ENCODE measurements at places on chromosomes 3 and 15. TPM values are rescaled to one million over a fixed set of nuclear protein-coding genes. Genes with fewer than 3 reads are reported as not detected.

Gene MESP2
- not detected for total RNA-seq

Gene RPSA
- 943 TPM for total RNA-seq

Gene PLSCR2
- not detected for total RNA-seq

Gene SETMAR
- total RNA-seq, result 7.8 TPM

Gene SRGAP3
- 10.3 TPM for total RNA-seq

Gene GTPBP8
- total RNA-seq, result 14.8 TPM

Gene RLBP1
- total RNA-seq, result not detected

Gene GOLGA8O
- 1.5 TPM for total RNA-seq

DNA sequence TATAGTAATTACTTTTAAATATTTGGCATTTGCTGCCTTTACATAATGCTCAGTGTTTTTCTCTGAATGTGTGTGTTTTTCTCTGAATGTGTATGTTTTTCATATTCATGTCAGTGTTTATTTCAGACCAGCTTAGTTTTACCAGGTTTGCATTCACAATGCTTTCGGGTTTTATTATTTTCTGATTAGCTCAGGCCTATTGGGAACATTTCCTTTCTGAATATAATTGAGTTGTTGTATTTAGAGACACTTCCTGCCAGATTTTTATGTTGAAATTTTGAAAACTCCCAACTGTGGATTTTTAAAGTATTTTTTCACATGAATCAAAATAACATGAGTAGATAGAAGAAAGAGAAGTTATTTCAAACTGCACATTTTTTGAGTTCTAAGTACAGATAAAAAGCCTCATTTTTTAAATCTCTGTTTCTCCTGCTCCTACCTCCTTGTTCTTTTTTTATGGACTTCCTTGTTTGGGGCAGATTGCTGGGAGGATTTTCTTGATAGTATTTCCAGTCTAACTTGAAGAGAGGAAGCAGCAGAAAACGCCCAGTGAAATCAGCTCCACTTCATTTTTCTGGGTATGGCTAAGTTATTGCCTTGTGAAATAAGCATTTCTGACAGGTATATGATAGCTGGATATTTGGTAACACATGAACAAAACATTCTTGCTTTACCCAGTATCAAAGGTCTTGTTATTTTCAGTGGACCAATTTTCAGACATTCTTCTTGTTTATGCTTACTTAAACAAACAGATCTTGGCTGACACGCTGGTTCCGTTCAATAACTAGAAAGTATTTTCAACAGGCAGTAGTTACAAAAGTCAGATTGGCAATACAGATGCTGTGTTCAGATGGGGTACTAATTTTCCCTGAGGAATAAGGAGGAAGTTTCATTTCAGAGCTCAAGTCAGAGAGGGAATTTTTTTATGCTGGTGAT lies 70.7 kb downstream of the RIOX2 start:
- no peaks in the 10 kb centered on the region for H3K4me1 ChIP-seq
- DNase-seq, result no peak
- H3K27ac ChIP-seq, result peak overlapping the region; percentile 51
- H3K4me3 ChIP-seq, result no peak overlapping the region
- no peaks in the 10 kb centered on the region for H3K36me3 ChIP-seq

GRCh38 chr3:34323517-34323916 lies 525.1 kb downstream of the PDCD6IP start:
- H3K27ac ChIP-seq, result no peak overlapping the region
- H3K36me3 ChIP-seq, result no peaks in the 10 kb centered on the region
- H3K27me3 ChIP-seq, result no peaks in the 10 kb centered on the region

- H3K36me3 ChIP-seq, result peaks cover 58% of the 10 kb centered on the region
- no peak overlapping the region for H3K4me3 ChIP-seq
- H3K4me1 ChIP-seq, result peaks cover 10% of the 10 kb centered on the region
- DNase-seq, result no peak
- H3K27me3 ChIP-seq, result no peaks in the 10 kb centered on the region
Measured at GRCh38 chr3:32143849-32144757, 37.7 kb downstream of the GPD1L start.

DNA sequence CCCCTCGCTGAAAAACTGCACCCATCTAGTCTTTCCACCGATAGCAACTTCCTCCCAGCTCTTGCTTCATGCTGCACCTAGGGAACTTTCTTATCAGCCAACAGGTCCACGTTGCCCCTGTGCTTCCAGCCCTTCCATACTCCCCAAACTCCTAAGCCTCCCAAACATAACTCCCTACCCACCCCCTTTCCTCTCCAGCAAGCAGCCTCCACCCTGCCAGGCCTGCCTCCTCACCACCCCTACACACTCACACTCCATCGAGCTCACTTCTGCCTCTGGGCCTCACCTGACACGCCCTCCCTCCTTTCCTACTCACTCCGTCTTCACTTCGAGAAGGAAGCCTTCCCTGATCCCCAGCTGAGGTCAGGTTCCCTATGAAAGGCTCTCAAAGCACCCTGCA lies 8.1 kb downstream of the INSYN1 start:
- no peak overlapping the region for H3K4me3 ChIP-seq
- H3K27ac ChIP-seq, result no peak overlapping the region
- H3K36me3 ChIP-seq, result no peaks in the 10 kb centered on the region

- no peak overlapping the region for H3K27ac ChIP-seq
- H3K4me3 ChIP-seq, result no peak overlapping the region
- no peaks in the 10 kb centered on the region for H3K36me3 ChIP-seq
- DNase-seq, result no peak
Measured at GRCh38 chr3:40170395-40170794, 139.1 kb upstream of the EIF1B start.

GRCh38 chr3:152611905-152612304 lies 223.0 kb upstream of the P2RY1 start:
- no peak for DNase-seq
- H3K27ac ChIP-seq, result no peak overlapping the region
- no peaks in the 10 kb centered on the region for H3K4me1 ChIP-seq

GRCh38 chr3:179416681-179417080 lies 34.6 kb downstream of the GNB4 start:
- no peak overlapping the region for H3K27ac ChIP-seq
- H3K36me3 ChIP-seq, result peaks cover 29% of the 10 kb centered on the region
- no peaks in the 10 kb centered on the region for H3K27me3 ChIP-seq
- H3K4me1 ChIP-seq, result no peaks in the 10 kb centered on the region

GRCh38 chr3:53740956-53741355 lies 105.3 kb downstream of the CHDH start:
- H3K4me1 ChIP-seq, result no peaks in the 10 kb centered on the region
- no peaks in the 10 kb centered on the region for H3K36me3 ChIP-seq
- no peak for DNase-seq
- no peak overlapping the region for H3K27ac ChIP-seq

GRCh38 chr3:142982038-142982773 lies 18.7 kb upstream of the PAQR9 start:
- H3K4me3 ChIP-seq, result no peak overlapping the region
- H3K4me1 ChIP-seq, result no peaks in the 10 kb centered on the region
- no peaks in the 10 kb centered on the region for H3K36me3 ChIP-seq
- no peaks in the 10 kb centered on the region for H3K27me3 ChIP-seq
- no peak overlapping the region for H3K27ac ChIP-seq

- H3K27ac ChIP-seq, result no peak overlapping the region
- H3K4me3 ChIP-seq, result no peak overlapping the region
- H3K4me1 ChIP-seq, result peaks cover 12% of the 10 kb centered on the region
- H3K27me3 ChIP-seq, result no peaks in the 10 kb centered on the region
- H3K36me3 ChIP-seq, result peaks cover 90% of the 10 kb centered on the region
Measured at GRCh38 chr3:42195879-42196330, 70.1 kb downstream of the CCK start.

DNA sequence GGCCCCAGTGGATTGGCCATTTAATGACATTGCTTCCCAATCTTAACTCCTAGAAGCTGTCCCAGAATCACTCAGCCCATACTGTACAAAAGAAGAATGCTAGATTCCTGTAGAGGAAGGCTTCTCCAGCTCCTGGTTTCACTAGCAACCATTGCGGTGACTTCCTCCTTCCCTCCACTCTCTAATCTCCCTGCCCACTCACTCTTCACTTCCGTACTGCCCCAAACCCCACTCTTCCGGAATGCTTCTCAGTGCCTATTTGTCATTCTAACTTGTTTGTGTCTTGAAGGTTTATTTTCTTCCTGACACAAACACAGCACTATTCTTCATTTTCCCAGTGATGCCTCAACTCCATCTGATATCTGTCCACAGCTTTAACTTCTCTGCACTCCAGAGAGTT lies 97.1 kb upstream of the SPATA16 start:
- DNase-seq, result no peak
- no peaks in the 10 kb centered on the region for H3K36me3 ChIP-seq
- H3K27me3 ChIP-seq, result no peaks in the 10 kb centered on the region
- H3K4me3 ChIP-seq, result no peak overlapping the region

DNA sequence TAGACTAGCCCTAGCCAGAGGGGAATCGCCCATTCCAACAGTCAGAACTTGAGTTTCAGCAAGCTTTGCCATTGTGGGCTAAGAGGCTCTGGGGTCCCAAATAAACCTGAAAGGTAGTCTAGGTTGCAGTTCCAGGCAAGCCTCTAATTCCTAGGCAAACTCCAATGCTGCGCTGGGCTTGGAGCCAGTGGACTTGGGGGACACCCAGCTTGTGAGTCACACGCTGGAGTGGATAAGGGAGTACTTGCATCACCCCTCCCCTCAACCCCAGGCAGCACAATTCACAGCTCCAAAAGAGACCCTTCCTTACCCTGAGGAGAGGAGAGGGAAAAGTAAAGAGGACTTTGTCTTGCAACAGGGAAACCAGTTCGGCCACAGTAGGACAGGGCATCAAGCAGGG lies 105.2 kb upstream of the DPPA4 start:
- H3K27me3 ChIP-seq, result no peaks in the 10 kb centered on the region
- H3K4me3 ChIP-seq, result no peak overlapping the region
- no peaks in the 10 kb centered on the region for H3K36me3 ChIP-seq
- H3K27ac ChIP-seq, result no peak overlapping the region
- no peaks in the 10 kb centered on the region for H3K4me1 ChIP-seq
- DNase-seq, result no peak

GRCh38 chr3:174883881-174884675 lies 24.9 kb downstream of the NAALADL2 start:
- no peak overlapping the region for H3K4me3 ChIP-seq
- no peaks in the 10 kb centered on the region for H3K27me3 ChIP-seq
- no peak for DNase-seq
- H3K4me1 ChIP-seq, result no peaks in the 10 kb centered on the region
- no peak overlapping the region for H3K27ac ChIP-seq
- no peaks in the 10 kb centered on the region for H3K36me3 ChIP-seq

- H3K4me1 ChIP-seq, result peaks cover 13% of the 10 kb centered on the region
- H3K27ac ChIP-seq, result no peak overlapping the region
- H3K4me3 ChIP-seq, result no peak overlapping the region
- no peak for DNase-seq
- H3K27me3 ChIP-seq, result no peaks in the 10 kb centered on the region
- H3K36me3 ChIP-seq, result no peaks in the 10 kb centered on the region
Measured at GRCh38 chr15:67232591-67232990, 21.9 kb downstream of the AAGAB start.

DNA sequence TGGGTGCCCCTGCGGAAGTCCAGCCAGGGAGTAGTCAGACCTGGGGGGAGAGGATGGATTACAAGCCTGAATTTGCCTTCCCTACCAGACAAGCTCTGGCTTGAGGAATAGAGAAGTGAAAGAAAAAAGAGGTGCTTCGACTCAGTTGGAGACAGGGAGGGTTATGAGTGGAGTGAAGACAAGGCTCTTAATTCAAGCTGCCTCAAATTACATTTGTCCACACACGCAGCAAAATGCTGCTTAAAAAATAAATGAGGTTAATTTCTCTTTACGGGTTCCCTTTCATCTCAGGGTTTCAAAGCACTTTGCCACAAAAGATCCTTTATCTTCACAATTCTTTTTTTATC lies 49.0 kb upstream of the SLC4A7 start:
- no peak overlapping the region for H3K4me3 ChIP-seq
- H3K4me1 ChIP-seq, result peaks cover 26% of the 10 kb centered on the region
- H3K27ac ChIP-seq, result no peak overlapping the region
- no peak for DNase-seq

GRCh38 chr3:17806201-17806600 lies 63.8 kb upstream of the TBC1D5 start:
- H3K4me1 ChIP-seq, result peaks cover 5% of the 10 kb centered on the region
- no peak for DNase-seq
- no peaks in the 10 kb centered on the region for H3K27me3 ChIP-seq
- no peak overlapping the region for H3K27ac ChIP-seq

GRCh38 chr3:13671482-13672233 lies 122.7 kb downstream of the FBLN2 start:
- no peaks in the 10 kb centered on the region for H3K27me3 ChIP-seq
- H3K4me3 ChIP-seq, result no peak overlapping the region
- no peak overlapping the region for H3K27ac ChIP-seq
- no peaks in the 10 kb centered on the region for H3K36me3 ChIP-seq
- H3K4me1 ChIP-seq, result no peaks in the 10 kb centered on the region
- no peak for DNase-seq

GRCh38 chr3:37772773-37773354 lies 88.8 kb upstream of the CTDSPL start:
- H3K27me3 ChIP-seq, result no peaks in the 10 kb centered on the region
- peaks cover 37% of the 10 kb centered on the region for H3K4me1 ChIP-seq
- no peak for DNase-seq
- no peak overlapping the region for H3K4me3 ChIP-seq
- H3K27ac ChIP-seq, result peak overlapping the region; percentile 35

- no peaks in the 10 kb centered on the region for H3K4me1 ChIP-seq
- H3K27ac ChIP-seq, result no peak overlapping the region
- H3K36me3 ChIP-seq, result peaks cover 12% of the 10 kb centered on the region
- no peak overlapping the region for H3K4me3 ChIP-seq
- DNase-seq, result no peak
- no peaks in the 10 kb centered on the region for H3K27me3 ChIP-seq
Measured at GRCh38 chr3:41881233-41881821, 80.6 kb downstream of the ULK4 start.

DNA sequence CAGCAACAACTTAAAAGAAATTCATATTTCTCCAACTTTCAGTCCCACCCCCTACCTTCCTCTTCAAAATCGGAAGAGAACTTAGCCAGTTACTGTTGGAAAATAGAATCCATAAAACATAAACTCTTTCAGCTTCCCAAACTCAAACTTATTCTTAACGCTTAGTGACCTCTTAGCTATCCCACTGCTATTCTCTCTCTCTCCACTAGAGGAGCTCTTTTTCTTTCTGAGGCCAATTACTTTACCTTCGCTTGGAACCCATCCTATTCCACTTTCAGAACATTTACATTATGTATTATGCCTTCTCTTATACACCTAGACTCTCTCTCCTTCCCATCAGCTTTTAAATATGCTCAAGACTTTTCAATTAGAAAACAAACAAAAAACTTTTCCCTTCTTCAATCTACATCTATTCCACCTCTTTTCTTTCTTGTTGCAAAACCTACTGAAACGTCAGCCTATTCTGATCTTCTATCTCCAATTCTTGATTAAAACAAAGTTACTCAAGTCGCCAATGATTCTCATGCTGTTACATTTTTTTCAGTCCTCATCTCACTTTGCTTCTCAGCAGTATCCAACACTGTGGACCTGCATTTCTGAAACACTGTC lies 13.4 kb upstream of the GHSR start:
- no peaks in the 10 kb centered on the region for H3K4me1 ChIP-seq
- DNase-seq, result no peak
- no peak overlapping the region for H3K4me3 ChIP-seq
- H3K27ac ChIP-seq, result no peak overlapping the region
- no peaks in the 10 kb centered on the region for H3K36me3 ChIP-seq
- H3K27me3 ChIP-seq, result no peaks in the 10 kb centered on the region

DNA sequence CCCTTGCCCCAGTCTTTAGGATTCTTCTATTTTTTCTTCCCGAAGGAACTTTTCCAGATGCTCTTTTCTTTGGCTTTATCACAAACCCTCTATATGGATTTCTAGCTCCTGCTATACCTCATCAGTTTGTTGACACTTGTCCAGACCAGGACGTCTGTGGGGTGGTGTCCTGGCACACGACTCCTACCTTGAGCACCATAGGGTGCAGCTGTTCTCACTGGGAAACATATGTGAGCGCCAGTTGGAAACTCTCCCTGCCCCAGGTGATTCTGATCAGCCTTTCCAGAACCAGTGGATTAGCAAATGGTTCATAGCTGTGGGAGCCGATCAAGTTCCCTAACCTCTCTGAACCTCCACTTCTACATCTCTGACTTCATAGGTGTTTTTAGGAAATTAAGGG lies 40.6 kb upstream of the USP3 start:
- no peak overlapping the region for H3K27ac ChIP-seq
- DNase-seq, result no peak
- H3K4me3 ChIP-seq, result no peak overlapping the region
- peaks cover 8% of the 10 kb centered on the region for H3K4me1 ChIP-seq
